ENCODE measurements at places on chromosomes 13 and 19.

GRCh38 chr13:26468265-26468801, 89.2 kb upstream of the WASF3 start:
- DNase-seq, result no peak

DNA sequence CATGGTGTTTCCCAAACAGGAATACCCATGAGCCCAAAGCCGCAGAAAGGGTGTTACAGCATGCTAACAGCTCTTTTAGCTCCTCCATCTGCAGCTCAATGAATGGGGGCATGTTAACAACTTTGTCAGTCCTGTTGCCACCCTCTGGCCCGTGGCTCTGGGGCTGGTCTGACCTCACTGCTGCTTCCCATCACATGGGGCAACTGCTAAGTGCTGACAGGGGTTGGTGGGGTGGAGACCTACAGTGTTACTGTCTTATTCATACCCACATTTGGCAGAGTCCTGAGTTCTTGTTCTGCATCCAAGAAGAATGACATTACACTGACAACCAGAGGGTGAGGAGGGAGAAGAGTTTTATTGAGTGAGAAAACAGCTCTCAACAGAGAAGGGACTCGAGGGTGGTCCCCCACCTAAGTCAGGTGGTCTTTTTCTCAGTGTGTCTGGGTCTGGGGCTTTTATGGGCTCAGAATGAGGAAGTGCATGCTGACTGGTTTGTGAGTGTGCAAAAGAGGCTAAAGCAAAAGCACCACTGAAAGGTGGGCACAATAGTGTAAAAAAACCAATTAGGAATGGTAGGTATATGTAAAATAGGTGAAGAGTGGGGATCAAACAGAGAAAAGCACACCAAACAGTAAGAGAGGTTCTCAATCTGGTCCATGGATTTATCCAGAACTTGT, 1952.0 kb upstream of the PCDH20 start:
- DNase-seq, result no peak

- no peak for DNase-seq
Observed at GRCh38 chr13:112893570-112894422, 75.2 kb upstream of the MCF2L start.

- no peak for DNase-seq
Observed at GRCh38 chr19:32416749-32417456, 11.3 kb downstream of the DPY19L3 start.

DNA sequence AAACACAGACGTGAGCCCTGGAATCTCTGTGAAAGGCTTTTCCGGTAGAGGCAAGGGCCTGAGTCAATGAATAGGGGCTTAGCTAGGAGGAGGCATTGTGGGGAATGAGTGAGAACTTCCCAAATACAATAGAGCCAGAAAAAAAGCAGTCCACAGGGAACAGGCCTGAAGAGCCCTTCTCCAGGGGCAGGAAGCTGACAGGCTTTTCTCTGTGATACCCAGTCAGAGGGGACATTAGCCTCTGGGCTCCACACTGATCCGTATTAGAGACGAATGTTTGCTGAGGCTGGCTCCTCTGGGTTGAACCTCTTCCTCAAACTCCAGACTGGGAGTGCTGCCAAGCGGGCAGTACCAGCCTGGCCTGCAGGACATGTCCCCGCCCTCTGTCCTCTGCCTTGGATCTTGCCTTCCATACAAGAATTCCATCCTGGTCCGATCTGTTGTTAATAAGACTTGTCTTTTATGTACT, 2.3 kb downstream of the DHRS12 start:
- DNase-seq, result no peak

- DNase-seq, result no peak
Observed at GRCh38 chr19:49847731-49848696, 2.9 kb upstream of the PTOV1 start.

GRCh38 chr19:44748426-44749254, at the start of gene BCL3:
BCL3 (plus strand) TSS chr19:44748708; CDS start chr19:44748791, 83 bp downstream.
- peak; percentile 48 for DNase-seq

GRCh38 chr19:52094526-52095130, 937 bp downstream of the ZNF841 start:
- no peak for DNase-seq

GRCh38 chr19:4578552-4579248, 19.2 kb upstream of the SEMA6B start:
- DNase-seq, result no peak

- DNase-seq, result no peak
Observed at GRCh38 chr19:41904118-41904870, 21.3 kb downstream of the ARHGEF1 start.

GRCh38 chr13:50794226-50794625, 49.3 kb downstream of the DLEU7 start:
- DNase-seq, result no peak

DNA sequence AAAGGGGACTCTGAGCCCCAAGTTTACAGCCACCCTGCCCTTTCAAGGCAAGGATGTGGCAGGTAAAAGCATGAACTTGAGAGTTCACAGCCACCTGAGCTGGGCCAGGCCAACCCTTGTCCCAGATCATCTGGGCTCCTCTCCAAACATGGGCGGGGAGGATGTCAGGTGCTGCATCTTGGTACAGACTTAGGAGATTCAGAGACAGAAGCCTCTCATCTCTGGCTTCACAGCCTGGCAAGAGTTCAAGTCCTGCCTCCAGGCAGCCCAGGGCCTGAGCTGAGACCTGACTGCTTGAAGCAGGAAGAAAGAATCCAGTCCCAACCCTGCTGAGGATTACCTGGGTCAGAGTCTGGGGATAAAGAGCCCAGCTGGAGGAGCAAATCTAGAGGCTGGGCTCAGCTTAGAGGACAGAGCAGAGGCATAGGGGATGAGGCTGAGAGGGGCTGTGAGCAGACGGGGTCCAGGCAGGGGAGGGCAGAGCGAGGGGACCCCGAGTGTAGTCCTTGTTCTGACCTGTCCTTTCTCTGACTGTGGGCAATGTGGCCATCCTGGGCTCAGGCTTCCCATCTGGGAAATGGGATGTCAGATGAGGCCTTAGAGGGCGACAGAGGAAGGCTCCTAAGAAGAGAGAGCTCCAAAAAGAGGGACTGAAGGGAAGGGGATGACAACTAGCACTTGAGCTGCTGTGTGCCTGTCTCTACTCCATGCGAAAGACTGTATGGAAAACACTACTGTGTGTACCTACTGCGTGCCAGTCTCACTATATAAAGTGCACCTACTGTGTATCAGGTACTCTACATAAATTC, 6.6 kb upstream of the OR10H5 start:
- DNase-seq, result no peak

DNA sequence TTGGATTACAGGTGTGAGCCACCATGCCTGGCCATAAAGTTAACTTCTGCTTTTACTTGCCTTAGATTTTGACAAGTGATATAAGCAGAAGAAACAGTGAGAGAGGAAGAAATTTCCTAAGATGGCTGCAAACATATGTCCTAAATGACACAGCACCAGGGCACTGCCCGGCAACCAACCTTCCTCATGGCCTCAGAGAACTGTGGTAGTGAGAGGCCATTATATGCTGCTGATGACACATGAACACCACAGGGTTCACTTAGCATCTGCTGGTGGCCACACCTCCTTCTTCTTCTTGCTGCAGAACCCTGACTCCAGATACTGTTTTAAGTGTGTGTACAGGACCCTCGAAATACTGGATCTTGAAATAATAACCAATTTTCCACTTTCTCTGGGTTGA, 88.2 kb downstream of the KCTD12 start:
- DNase-seq, result no peak

- no peak for DNase-seq
Observed at GRCh38 chr19:18730885-18731513, 47.5 kb downstream of the CRTC1 start.

- no peak for DNase-seq
Observed at GRCh38 chr13:100128838-100129237, 39.9 kb downstream of the PCCA start.

- no peak for DNase-seq
Observed at GRCh38 chr19:18644196-18645034, 7.6 kb downstream of the KLHL26 start.

All from stimulated activated CD4-positive, alpha-beta T cell treated with anti-CD3 and anti-CD28 coated beads, Interleukin-15, amount 100 ng/mL, for 1 hour (primary cell).